Umbilical cord (tissue), 2 donors: ENCODE measurements at places on chromosomes 2 and 18.

DNA sequence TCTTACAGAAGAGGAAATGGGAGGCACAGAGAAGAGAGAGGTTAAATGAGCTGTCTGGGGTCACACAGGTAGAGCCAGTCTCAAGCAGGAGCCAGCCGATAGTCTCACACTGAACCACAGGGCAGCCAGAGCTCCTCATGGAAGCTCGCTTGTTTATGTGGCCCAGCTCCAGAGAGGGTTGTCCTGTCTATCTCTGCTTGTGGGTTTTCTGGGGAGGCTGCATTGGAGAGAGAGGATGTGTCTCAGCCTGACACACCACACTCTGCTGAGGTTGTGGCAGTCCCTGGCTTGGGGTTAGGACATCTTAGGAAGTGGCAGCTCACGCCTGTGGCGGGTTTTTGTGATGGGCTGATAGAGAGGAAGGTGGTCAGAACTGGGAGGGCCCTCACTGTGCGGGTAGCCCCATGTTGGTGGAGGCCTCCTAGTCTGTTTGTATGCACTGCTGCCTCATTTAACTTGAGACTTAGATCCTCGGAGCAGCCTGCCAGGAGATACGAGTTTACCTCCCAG is 52.3 kb downstream of the TCF7L1 start:
- no peak for DNase-seq

DNA sequence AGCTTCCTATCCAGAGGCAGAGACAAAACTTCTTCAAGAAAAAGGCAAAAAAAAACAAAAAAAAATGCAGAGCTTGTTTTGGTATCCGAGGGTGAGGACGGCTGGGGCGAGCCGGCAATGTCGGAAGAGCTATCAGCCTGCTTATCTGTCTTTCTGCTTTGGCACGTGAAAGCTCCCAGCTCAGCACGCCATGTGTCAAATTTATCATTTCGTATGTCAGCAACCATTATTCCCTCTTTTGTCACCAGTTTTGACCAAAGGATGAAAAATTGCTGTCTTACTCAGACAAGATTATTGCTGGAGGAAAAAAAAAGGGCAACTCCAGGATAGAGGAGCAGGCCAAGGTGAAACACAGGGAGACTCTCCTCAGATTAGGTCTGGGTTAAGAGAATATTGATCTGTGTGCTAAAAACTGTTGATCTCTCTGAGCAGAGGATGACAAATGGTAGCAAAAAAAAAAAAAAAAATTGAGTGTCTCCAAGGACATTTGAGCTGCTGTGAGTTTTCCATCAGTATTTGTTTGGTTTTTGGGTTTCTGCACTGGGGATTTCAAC is 532.0 kb upstream of the POU3F3 start:
- peak; percentile 1 for DNase-seq

DNA sequence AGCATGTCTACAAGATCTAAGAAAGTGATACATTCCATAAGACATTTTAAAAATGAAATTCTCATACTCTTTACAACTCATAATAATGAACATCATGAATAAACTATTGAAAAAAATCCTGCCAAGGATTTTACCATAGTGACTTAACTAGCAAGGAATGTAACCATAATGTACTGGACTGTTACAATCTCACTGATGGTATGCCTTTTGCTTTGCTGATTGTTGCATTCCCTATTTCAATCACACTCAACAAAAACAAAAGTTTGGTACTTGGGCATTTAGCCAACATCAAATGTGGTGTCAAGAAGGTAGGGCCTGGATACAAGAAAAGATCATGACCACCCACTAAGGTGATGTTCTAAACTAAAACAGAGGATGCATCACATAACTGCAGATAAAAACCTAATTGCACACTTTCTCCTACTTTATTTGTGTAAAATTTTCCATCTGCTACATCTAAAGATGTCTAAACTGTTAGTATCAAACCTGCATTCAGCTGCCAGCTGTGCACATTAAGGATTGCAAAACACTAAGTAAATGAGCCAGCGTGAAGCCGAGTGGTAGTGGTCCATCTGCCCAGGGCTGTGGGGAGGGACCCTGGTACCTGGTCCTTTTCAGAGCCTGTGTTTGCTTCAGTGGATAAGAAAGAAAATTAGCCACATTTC is 564.4 kb downstream of the ZEB2 start:
- DNase-seq = peak; percentile 65

DNA sequence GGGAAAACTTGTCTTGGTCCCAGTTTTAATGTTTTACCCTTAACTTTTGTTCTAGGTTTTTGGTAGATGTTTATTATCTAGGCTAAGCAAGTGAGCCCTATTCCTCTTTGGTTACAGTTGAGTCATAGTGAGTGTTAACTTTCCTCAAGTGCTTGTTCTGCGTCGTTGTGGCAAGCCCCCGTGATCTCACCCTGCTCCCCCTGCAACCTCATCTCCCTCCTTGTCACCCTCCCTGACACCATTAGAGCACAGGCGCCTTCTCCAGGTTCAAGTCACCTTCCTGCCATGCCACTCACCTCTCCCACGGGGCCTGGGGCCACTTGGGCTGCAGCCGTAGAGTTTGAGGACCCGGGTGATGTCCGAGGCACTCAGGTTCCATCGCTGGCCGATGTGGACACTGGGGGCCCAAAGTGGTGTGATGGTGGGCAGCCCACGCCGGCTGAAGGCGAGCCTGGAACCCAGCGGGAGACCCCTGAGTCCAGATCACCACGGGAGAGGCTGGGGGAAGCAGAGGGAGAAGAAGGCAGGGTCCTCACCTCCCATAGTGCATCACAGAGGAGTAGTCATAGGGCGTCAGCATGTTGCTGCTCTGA is 8.7 kb downstream of the ASTL start:
- DNase-seq = no peak

DNA sequence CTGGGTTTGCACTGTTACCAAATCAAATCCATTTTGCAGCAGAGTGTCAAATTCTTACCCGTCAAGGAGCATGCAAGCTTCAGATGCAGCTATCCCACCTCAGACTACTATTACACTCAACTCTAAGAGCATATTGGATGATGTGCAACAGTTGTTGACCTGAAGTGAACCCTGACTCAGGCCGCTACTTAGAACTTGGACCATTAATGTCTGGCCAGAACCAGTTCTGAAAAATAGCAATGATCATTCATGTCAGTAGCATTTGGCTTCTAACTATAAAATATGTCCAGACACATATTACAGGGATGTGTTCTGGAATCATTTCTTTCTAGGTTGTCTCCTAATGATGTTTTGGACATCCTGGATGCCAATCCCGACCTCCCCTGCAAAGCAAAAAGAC is 135.5 kb upstream of the PKDCC start:
- no peak for DNase-seq

DNA sequence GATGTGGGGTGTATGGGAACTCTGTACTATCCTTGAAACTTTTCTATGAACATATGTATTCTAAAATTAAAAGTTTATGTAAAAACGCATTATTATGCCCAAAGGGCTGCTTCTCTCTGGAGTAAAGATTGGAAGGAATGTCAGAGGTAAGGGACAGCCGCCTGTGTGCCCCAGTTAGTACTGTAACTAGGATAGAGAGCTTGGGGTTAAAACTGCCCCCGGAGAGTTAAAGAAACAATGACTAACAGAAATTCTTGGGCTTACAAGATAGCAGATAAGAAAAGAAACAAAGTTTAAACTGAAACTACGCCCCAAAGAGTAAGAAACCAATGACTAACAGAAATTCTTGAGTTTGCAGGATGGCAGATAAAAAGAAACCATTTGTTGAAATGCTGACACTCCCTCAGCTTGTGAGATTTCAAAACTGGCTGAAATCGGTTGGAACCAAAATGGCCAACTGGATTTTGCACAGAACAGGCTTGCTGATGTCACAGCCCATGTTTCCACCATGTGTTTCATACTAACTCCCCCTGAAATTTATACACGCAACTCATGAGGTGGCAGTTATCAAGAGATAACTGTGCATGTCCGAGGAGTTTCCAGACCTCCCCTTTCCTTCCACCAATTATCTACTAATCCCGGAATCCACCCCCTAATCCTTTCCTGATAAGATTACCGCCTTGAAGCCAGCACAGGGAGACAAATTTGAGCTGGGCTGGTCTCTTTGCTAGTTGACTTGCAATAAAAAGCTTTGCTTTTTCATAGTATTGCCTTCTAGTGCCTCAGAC is 8.7 kb upstream of the TXNDC2 start:
- DNase-seq = peak; percentile 97

DNA sequence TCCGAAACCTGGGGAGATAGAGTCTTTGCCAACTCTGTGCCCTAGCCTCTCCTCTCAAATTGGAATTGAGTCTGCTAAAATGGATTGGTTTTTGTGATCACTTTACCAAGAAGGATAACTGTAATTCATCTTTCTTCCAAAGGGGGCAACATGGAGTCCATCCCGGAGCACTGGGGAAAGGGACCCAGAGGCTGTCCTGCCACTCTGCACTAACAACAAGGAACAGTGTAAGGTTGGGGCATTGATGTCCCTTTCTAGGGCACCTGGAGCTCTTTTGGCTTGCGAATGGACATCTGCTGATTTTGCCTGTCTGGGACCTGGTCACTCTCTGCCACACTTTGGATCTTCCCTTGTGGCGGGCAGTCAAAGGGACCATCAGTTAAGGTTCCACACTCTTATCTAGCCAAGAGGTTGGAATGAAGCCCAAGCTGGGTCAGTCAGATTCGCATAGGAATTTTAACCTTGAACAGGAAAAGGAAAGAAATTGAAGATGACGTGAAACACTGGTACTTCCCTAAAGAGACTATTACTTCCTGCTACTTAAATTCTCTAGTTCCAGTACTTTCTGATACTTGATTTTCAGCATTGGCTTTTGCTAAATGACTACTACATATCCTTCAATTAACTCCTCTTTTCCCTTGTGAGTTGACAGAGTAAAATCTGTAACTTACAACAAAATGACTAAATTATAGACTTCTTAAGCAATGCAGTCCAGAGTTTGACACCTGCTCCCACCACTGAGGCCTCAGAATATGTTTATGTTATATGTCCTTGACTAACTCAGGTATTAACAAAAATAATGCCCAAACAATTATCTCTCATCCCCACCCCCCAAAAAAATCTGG is 64.7 kb upstream of the KLF7 start:
- no peak for DNase-seq

GRCh38 chr2:25158096-25158852 is 10.1 kb downstream of the POMC start:
- no peak for DNase-seq

DNA sequence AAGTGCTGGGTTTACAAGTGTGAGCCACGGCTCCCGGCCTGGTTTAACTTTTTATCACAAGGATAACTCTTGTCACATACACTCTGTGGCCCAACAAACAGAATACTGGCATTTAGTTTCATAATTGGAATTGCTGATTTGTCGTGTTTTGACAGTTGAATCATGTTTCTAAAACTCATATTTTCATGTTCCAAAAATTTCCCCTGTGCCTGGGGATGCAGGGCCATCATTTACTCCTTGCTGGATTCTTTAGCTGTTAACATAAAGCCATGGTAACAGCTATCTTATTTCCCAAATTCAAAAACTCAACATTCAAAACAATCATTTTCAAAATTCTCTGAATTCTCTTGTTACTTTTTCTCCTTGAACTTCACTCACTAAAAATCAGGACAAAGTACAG is 16.5 kb upstream of the ATG16L1 start:
- DNase-seq = no peak

DNA sequence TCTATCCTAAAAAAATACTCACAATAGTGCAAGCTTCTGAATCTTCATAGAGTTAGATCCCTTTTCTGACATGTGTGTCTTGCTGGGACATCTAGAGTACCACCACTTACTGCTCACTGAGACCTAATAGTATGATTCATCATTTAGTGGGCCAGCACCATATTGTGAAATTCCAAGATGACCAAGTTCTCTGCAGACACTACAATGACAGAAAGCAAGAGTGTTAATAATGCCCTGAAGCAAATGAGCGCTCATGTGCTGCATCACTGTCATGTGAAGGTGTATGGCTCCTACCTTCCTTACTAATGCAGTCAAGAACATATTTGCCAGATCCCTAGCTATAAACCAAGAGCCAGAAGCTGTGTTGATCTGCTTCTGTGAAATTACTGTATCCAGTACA is 606.2 kb upstream of the NXPH2 start:
- no peak for DNase-seq

DNA sequence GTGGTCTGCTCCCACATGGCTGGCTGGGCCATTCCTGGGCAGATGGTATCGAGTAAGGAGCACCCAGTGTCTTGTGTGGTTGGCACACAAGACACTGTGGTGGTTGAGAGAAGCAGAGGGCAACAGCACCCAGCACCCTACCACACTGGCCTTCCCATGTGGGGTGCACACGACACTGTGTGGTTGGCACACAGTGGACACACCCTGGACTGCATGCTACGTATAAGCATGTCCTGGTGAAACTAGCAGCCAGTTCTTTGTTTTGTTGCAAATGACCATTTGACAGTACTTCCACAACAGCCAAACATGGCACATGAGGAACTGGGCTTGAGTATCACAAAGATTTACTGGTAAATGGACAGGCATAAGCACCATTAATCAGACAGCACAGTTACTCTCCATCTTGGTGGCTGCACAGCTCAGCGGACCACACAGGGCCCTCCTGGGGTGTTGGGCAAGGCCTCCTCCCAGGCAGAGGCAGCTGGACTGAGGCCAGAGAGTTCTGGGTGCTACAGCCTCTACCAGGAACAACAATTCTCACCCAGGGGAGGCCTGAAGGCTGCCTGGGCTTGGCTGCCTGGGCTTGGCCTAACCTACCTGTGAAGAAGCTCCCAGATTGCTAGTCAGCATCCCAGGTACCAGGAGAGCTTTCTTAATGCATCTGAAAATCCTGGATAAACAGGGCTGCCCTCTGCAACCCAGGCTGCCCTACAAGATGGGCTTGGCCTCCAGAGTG is 59.3 kb upstream of the ALPP start:
- no peak for DNase-seq

DNA sequence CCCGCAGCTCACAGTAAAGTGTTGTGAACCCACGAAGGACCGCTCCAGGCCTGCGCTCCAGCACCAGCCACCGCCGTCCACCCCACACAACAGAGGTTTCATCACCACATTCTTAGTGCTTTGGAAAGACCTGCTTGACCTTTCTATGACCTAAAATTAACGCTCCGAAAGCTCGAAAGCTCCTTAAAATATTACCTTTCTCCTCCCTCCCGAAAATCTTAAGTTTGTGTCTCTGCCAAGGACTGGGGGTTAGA is 149.2 kb downstream of the TWIST2 start:
- no peak for DNase-seq

DNA sequence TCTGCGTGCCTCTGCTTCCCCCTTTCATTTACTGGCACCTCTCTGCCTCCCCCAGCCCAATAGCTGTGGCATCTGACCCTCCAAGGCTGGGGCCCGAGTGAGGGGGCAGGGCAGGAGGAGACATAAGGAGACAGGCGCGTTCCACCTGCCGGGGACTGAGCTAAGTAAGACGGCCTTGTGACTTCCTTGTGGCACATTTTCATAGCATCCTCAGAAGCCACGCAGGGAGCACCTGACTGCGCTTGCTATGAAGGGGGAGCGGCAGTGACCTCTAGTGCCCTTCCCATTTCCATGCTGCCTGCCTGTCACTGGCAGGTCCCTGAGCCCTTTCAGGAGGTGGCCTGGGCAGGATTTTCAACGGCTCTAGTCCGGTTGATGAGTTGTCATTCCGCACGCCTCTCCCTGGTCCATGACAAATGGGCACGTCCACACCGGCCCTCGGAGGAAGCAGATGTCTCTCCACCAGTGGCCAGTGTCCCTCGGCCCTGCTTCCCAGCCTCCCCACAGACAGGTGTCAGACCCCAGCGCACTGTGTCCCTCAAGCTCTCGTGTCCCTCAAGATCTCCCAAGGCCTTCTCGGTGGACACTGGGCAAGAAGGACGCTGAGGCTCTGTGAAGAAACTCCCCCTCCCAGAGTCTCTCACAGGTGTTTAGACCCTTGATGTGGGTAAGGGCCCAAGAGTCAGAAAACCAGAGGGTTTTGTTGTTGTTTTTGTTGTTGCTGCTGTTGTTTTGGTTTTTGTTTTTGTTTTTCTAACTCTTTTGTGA is 42.7 kb downstream of the CYP26B1 start:
- DNase-seq = no peak
